ENCODE measurements at places on chromosomes 1 and 21.

DNA sequence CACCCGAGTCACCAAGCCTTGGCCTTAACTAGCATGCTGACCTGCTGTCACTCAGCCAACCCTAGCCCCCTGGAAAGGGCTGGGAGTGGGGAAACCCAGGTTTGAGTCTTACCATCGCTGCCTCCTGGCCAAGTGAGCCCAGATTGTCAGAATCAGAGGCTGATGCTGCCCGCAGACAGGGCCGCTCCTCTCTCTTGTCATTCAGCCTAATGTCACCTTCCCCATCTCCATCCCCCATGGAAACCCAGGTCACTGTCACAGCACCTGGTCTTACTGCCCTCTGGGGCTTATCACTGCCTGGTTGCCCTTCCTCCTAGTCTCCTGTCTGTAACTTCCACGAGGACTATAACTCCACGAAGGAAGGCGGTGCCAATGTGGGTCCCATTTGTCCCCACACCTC is 53.6 kb upstream of the CASZ1 start:
- no peak for DNase-seq

DNA sequence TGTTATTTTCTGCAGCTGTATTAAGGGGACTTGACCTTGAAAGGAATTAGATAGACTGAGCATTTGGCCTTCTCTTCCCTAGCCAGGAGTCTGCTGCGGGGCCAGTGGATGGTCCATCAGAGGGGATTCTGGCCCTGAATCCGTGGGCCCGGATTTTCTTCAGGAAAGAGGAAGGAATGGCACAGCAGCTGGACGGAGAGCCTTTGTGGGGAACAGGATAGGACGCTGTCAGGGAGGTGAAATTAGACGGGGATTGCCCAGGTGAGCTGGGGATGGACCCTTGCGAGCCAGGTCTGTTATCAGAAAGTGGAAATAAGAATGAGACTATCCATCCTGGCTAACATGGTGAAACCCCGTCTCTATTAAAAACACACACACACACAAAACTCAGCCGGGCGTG is 1.7 kb upstream of the C2CD2 start:
- DNase-seq = no peak

DNA sequence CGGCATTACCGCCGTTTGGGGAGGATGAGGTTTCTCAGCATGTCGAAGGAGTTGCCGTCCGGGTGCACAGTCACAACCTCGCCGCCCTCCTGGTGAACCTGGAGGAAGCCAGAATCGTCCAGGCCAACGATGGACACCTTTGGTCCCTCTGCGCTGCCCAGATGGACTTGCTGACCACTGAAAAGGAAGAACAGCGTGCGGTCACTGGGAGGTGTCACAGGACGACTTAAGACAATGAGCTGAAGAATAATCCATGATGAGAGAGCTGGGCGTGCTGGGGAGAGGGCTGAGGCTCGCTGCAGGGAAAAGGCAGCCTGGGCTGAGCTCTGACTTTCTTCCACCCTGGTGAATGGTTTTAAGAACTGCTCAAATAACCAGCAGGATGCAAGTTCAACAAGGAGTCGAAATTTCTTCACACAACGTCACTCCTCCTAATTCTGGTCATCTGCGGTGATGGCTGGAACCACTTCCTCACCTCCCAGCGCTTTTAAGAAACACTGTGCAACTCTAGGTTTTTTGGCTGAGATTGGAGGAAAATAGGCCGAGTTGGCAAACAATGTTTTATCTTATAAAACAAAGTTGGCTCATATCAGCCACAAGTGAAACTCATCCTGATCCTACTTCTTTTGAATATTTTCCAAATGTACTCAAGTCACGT is 55.5 kb downstream of the SIM2 start:
- DNase-seq = no peak

- DNase-seq = no peak
Measured at GRCh38 chr1:91741301-91741700, 144.7 kb downstream of the TGFBR3 start.
